ENCODE measurements at places on chromosomes 6 and 20. TPM values are rescaled to one million over a fixed set of nuclear protein-coding genes. Genes with fewer than 3 reads are reported as not detected.

DNA sequence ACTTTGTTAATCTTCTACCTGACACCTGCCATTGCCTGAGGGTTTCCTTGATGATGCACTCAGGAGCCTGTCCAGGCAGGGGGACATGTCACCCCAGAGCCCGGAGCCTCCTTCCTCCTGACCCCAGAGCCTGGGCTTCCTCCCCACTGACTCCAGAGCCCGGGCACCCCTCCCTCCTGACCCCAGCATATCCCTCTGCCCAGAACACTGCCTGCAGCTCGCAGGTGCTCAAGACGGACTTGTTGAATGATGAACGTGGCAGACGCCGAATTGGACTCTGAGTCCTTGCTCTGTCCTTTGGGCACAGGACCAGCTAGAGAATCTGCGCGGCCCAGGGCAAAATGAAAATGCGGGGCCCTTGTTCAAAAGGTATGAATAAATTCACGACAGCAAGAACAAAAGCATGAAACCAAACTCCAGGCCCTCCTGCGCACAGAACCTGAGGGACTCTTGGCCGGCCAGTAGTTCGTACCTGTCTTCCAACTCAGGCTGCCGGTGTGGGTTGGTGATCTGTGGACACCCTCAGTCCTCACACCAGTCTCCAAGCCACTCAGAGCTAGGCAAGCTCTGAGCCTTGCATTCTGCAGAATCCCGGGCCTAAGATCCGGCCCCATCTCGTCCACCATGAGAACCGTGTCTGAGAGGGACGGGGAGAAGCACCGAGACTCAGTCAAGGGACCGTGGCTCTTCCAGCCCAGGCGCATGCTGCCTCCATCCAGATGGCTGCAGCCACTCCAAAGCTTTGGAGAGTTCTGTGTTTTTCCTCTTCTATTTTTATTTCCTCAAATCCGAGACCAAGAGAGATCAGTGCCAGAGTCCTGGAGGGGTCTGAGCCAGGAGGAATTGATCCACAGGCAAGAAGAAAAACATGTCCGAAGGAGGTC lies 104.7 kb downstream of the BMP7 start:
- no peak for DNase-seq

DNA sequence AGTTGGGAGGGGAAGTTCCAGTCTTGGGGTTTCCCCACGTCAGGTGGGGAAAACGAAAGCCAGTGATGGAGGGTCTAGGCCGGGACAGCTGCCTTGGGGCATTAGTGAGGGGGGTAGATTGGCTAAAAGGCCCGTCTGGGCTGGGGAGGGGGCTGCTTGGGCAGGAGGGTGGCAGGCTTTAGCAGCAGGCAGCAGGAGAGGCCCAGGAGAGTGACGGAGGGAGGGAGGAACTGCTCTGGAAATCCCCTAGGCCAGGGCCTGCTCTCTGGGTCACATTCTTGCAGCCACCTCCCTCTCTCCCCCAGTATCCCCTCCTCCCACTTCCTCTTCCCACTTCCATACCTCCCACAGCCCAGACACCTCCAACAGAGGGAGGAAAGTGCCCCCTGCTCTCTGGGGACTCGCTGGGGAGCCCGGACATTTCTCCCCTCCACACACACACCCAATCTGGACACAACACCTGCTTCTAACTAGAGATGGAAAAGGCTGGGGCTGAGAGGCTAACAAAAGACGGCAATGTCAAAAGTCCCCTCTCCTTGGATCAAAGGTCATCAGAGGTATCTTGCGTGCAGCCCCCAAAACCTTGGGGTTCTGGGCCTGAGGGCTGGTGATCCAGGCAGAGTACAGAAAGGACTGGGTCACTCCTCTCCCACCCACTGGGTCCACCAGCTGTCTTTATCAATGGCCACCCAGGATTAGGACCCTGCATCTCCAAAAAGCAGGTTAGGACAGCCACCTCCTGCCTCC lies 1.8 kb downstream of the NFKBIE start:
- no peak for DNase-seq

Gene ARMH2
- total RNA-seq = not detected

DNA sequence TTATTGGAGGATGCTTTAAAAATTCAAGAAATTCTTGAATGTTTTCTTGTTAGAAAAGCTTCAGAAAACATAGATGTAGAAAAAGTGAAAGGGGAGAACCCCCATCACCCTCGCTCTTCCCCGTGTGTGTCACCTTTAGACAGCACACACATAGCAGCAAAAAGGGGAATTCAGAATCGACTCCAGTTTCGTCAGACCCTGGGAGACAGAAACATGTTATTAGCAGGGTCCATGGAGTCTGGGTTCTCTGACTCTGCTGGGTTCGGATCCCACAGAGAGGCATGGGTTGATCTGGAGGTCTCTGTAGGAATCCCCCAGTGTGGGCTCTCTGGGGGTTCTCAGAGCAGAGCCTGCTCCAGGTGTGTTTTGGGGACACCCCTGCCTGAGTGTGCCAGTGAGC lies 43.7 kb downstream of the ARHGAP40 start:
- no peak for DNase-seq

Data from liver (tissue), 10 donors.